ENCODE measurements at places on chromosomes 2 and 18. TPM values are rescaled to one million over a fixed set of nuclear protein-coding genes. Genes with fewer than 3 reads are reported as not detected.

Gene KCTD18
- 31.5 TPM for total RNA-seq

Gene GLB1L
- 9.6 TPM for total RNA-seq

Gene CCDC74A
- 117 TPM for total RNA-seq

Gene REG3G
- not detected for total RNA-seq

Gene STAM2
- 44.2 TPM for total RNA-seq

Gene C1QL2
- not detected for total RNA-seq

Gene MXD1
- total RNA-seq: 2.2 TPM

Gene FRZB
- total RNA-seq: 0.31 TPM

Gene SERPINB13
- total RNA-seq: not detected

Gene ANKRD44
- total RNA-seq: 8.7 TPM

Gene ALPG
- 0.12 TPM for total RNA-seq

Data from A172 (cell line).